ENCODE measurements at places on chromosomes 4 and X. TPM values are rescaled to one million over a fixed set of nuclear protein-coding genes. Genes with fewer than 3 reads are reported as not detected.

The RGN gene
- not detected for total RNA-seq

The MAOA gene
- 0.09 TPM for total RNA-seq

DNA sequence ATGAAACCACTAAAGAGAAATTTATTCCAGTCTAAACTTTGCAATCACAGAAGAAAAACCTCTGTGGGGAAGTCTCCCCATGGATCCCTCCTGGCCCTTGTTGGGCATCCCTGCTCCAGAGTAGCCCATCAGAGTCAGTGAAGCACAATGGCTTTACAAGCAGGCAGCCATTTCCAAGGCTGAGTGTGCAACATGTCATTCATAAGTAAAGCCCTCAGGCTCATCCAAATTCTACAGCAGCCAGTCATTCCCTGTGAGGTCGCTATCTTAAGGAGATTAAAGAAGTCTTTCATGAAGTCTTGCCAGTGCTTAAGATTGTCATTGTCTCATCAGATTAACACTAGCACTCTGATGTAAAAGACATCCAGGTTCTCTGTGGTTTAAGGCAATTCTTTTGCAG, 17.0 kb upstream of the MAPK10 start:
- DNase-seq, result no peak

GRCh38 chr4:65592089-65592488, 78.2 kb downstream of the EPHA5 start:
- no peak for DNase-seq

- no peak for DNase-seq
Measured at GRCh38 chr4:42473071-42473684, 75.9 kb downstream of the SHISA3 start.

Measured in CD4-positive, alpha-beta memory T cell (primary cell).